ENCODE measurements at places on chromosomes 5 and 9.

GRCh38 chr5:149284501-149284900 lies 12.8 kb downstream of the AFAP1L1 start:
- no peak for DNase-seq

GRCh38 chr5:142977363-142978051 lies 207.3 kb downstream of the ARHGAP26 start:
- DNase-seq = no peak

- no peak for DNase-seq
Observed at GRCh38 chr9:93324191-93324834, 127.2 kb upstream of the FAM120A start.

- no peak for DNase-seq
Observed at GRCh38 chr5:170341545-170341944, 44.0 kb upstream of the LCP2 start.

DNA sequence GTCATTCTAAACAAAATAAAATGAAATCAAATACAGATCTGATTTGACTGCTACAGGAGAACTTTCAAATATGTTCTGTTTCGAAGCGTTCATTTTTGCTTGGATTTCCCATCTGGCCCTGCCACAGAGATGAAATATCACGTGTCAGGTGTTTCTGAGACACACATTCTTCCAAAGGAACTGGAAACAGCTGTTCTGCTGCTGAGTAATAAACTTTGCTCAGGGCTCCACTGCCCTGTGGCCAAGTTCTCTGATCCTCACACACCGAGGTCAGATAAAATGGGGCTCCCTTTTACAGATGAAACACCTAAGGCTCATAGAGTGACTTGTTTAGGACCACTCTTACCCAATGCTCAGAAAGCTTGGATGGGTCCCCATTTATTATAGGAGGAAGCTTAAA lies 42.5 kb downstream of the FRMPD1 start:
- no peak for DNase-seq
